ENCODE measurements at places on chromosomes 16 and 17.
A peak's percentile ranks its signal among the peaks of the same experiment; 100 is the strongest.

GRCh38 chr16:21162661-21163151, 4.2 kb downstream of the LDAF1 start:
- no peak for DNase-seq

DNA sequence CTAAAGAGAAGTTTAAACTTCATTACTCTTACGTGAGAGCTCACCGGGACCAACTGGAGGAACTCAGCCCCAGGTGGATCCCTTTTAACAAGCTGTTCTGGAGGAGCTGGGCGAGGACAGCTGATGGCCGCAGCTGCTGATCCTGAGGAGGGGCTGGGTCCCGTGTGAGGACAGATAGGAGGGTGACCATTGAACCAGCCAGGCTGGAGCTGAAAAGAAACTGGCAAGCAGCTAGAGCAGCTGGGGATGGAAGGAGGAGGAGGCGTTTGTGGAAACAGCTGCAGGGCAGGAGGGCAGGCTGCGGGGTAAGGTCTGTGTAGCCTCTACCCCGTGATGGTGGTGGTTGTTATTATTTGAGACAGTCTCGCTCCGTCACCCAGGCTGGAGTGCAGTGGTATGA, 119.5 kb downstream of the AATF start:
- no peak for DNase-seq

- DNase-seq, result no peak
These were observed 40.1 kb upstream of the RHOT1 start for GRCh38 chr17:32102172-32102571.

DNA sequence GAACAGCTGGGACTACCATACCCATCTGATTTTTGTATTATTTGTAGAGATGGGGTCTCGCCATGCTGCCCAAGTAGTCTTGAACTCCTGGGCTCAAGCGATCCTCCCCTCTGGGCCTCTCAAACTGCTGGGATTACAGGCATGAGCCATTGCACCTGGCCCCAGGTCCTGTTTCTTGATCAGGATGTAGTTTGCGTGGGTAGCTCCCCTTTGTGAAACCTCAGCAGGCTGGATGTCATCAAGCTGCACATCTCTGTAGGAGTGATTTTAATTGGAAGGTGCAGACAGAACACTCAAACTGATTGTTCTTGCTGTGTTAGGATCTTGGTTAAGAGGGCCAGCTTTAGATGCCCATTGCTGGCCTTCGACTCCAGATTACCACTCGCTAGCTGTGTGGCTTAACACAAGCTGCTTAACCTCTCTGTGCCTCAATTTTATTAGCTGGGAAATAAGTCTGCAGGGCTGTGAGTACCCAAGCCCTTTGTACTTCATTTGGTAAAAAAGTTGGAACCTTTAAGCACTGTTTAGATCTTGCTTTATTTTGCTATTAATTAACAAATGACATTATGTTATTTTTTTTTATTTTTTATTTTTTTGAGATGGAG, 16.5 kb downstream of the BCO1 start:
- DNase-seq, result no peak

DNA sequence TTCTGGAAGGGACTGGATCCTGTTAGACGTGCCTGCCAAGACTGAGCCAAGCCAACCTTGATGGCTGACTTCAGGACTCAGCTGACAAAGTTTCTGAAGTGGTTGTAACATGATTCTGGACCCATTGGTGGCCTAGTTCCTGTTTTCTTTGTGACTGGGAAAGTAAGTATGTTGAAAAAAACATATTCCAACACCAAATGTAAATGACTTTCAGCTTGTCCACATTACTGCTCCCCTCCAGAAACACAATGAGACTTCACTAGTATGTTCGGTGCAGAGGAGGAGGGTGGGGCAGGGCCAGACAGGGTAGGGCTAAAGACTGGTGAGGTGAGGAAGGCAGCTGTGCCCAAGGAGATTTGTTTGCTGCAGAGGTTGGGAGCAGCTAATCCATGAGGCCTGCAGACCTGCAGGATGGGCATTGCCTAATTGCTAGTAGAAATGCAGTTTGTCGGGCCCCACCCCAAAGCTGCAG, 26.4 kb downstream of the NMT1 start:
- no peak for DNase-seq

DNA sequence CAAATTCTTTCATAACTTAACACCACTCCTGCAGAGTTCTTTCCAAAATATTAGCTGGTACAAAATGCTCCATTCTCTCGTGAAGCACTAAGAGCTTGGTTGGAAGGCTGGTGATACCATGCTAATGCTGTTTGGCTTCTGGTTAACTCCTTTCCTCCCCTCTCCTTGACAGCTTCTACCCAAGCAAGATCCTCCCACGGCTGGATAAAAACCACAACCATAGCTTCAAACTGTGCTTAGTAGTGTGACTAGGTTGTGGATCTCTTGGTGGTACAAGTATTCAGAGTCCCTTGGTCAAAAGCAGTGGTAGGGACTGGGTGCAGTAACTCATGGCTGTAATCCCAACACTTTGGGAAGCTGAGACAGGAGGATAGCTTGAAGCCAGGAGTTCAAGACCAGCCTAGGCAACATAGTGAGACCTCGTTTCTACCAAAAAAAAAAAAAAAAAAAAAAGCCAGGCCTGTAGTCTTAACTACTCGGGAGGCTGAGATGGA, 2.3 kb downstream of the PHAF1 start:
- DNase-seq, result no peak

DNA sequence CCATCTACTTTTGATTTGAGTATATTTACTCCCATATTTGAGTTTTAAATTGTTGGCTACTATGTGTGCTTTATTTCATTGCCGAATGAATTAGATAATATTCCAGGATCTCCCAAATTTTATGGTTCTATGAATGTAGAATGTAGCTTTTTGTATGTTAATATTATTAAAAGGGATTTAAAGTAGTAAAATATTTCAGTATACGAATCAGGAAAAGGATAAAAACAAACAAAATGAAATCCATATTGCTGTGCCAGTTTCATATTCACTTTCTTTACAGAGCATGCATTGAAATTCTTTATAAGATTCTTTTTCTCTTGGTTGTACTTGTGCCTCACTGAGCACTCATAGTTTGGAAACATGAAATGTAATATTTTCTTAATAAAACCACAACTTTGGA, 155.1 kb downstream of the CHD9 start:
- no peak for DNase-seq

DNA sequence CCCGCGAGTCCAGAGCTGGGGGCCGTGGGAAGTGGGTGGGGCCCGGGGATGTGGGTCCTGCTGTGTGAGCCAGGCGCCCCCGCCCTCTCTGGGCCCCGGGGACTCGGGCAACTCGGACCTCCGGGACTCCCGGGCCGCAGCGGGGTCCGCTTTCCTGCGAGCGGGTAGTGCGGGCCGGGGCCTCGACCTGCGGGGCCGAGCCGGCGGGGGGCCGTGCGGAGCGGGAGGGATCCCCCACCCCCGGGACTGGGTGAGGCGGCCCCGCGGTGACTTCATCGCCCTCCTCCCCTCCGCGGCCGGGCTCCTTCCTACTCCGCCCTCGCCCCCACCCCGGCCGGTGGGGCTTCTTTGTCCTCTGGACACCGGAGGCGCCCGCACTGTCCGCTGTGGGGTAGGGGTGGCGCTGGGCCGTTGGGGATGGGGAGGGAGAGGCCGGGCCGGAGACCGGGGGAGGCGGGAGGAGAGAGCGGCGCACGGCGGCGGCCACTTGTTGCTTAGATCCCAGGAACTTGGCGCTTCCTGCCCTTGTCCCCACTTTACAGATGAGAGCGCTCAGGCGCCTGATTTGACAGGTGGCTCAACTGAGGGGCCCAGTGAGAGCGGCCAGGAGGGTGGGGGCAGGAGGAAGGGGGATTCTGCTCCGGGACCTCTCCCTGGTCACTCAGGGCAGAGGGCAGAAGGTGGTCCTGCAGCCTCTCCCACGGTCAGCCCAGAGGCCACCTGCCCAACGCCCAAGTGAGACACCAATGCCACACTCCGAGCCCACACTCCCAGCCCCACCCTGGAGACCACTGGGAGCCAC, 874 bp downstream of the CMTM3 start:
- peak; percentile 31 for DNase-seq

All from CD4-positive, alpha-beta T cell (primary cell).